ENCODE measurements at places on chromosomes 7 and 10. TPM values are rescaled to one million over a fixed set of nuclear protein-coding genes. Genes with fewer than 3 reads are reported as not detected.

- peaks cover 16% of the 10 kb centered on the region for H3K4me1 ChIP-seq
- H3K36me3 ChIP-seq: peaks cover 18% of the 10 kb centered on the region
- H3K27ac ChIP-seq: no peak overlapping the region
- peak overlapping the region; percentile 92 for H3K4me3 ChIP-seq
- DNase-seq: no peak
Measured at GRCh38 chr10:73731588-73732375, 12.4 kb upstream of the SEC24C start.

The LRMDA gene
- total RNA-seq: not detected

The HECW1 gene
- total RNA-seq: not detected

The OR2A7 gene
- total RNA-seq: 1.6 TPM

The C7orf57 gene
- 0.10 TPM for total RNA-seq

The KNDC1 gene
- total RNA-seq: 0.32 TPM

DNA sequence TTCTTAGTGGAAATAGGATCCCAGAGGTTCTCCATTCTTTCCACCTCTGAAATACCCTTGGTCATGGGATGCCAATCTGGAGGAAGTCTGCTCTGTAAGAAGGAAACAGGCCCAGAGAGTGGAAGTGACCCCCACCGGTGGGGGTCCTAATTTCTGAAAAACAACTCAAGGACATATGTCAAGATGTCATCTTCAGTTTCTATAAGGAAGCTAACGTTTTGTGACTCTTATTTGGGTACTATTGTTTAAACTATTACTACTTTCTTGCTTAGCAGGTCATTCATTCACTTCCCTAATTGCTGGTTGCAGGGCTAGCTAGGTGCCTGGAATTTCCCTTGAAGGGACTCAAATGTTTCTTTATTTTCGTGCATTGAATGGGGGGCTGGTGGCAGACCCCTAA is 1.9 kb upstream of the ZNF775 start:
- peaks cover 40% of the 10 kb centered on the region for H3K4me1 ChIP-seq
- DNase-seq: no peak
- H3K27me3 ChIP-seq: no peaks in the 10 kb centered on the region

DNA sequence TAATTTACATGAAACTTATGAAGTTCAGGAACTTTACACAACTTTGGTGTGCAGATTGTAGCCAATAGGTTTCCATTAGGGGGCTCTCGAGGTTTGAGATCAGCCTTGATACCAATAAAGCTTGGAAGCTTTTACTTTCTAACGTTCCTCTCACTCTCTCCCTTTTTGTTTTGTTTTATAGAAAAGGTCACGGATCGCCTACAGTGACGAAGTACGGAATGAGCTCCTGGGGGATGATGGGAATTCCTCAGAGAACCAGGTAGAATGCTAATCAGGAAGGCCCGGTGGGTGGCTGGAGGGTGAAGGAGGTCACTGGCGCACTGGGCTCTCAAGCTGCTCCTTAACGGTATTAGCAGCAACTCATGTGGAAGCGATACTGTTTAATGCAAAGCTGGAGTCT is 79.9 kb downstream of the VTI1A start:
- peaks cover 17% of the 10 kb centered on the region for H3K36me3 ChIP-seq
- no peak for DNase-seq
- H3K27ac ChIP-seq: no peak overlapping the region
- H3K27me3 ChIP-seq: no peaks in the 10 kb centered on the region
- H3K4me3 ChIP-seq: no peak overlapping the region
- H3K4me1 ChIP-seq: peaks cover 22% of the 10 kb centered on the region

The TCF7L2 gene
- 0.42 TPM for total RNA-seq

DNA sequence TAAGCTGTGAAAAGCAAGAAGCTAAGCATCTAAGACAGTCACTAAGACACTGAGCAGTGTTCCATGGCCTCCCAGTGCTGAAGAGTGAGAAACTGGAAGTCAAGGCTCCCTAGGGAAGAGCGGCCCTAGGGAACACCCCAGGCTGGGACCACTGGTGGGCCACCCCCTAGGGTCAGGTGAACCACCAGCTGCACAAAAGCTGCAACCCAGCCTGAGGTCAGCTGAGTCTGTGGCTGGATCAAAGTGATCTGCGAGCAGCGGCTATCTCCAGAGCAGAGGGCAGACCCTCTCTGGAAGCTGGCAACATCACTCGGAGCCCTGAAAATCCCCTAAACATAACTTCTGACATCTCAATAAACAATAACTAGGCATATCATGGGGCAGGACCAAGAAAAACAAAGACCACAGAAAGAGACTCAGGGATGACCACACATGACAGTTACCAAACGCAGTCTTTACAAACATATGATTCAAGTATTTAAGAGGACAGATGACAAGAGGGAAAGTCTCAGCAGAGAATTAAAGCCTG is 125.8 kb downstream of the DLG5 start:
- H3K4me1 ChIP-seq: peaks cover 36% of the 10 kb centered on the region
- H3K4me3 ChIP-seq: peak overlapping the region; percentile 6
- H3K27me3 ChIP-seq: peaks cover 34% of the 10 kb centered on the region
- peaks cover 2% of the 10 kb centered on the region for H3K36me3 ChIP-seq
- H3K27ac ChIP-seq: peak overlapping the region; percentile 69

GRCh38 chr7:3879355-3880075 is 578.5 kb downstream of the SDK1 start:
- no peaks in the 10 kb centered on the region for H3K4me1 ChIP-seq
- no peaks in the 10 kb centered on the region for H3K27me3 ChIP-seq
- no peak overlapping the region for H3K27ac ChIP-seq
- no peaks in the 10 kb centered on the region for H3K36me3 ChIP-seq
- no peak for DNase-seq
- H3K4me3 ChIP-seq: no peak overlapping the region

DNA sequence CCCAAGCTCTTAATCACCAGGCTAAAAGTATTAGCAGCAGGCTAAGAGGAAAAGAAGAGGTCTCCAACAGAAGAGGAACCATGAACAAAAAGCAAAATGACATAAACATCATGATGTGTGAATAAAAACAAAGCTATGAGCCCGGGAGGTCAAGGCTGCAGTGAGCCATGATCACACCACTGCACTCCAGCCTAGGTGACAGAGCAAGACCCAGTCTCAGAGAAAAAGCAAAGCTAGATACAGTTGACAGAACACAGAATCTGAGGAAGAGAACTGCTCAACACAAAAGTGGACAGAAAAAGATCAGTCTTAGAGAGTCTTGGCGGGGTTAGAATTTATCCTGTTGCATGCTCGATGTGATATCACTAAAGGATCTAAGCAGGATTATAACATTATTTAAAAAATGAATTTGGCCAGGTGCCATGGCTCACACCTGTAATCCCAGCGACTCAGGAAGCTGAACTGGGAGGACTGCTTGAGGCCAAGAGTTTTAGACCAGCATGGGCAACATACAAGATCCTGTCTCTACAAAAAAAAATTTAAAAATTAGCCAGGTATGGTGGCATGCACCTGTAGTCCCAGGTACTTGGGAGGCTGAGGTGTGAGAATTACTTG is 37.5 kb downstream of the NT5C2 start:
- H3K4me1 ChIP-seq: no peaks in the 10 kb centered on the region
- no peaks in the 10 kb centered on the region for H3K27me3 ChIP-seq
- H3K27ac ChIP-seq: no peak overlapping the region
- peaks cover 28% of the 10 kb centered on the region for H3K36me3 ChIP-seq
- H3K4me3 ChIP-seq: no peak overlapping the region

The CCDC172 gene
- total RNA-seq: not detected

- H3K27me3 ChIP-seq: no peaks in the 10 kb centered on the region
- DNase-seq: peak; percentile 67
- peaks cover 63% of the 10 kb centered on the region for H3K36me3 ChIP-seq
- peak overlapping the region; percentile 50 for H3K4me3 ChIP-seq
- H3K27ac ChIP-seq: peak overlapping the region; percentile 87
Measured at GRCh38 chr10:6607182-6607581, 27.1 kb upstream of the PRKCQ start.

- no peaks in the 10 kb centered on the region for H3K4me1 ChIP-seq
- H3K27ac ChIP-seq: no peak overlapping the region
- H3K27me3 ChIP-seq: no peaks in the 10 kb centered on the region
- DNase-seq: no peak
Measured at GRCh38 chr10:10662716-10663408, 354.8 kb upstream of the CELF2 start.

The DPP6 gene
- total RNA-seq: not detected

- no peak overlapping the region for H3K27ac ChIP-seq
- no peak for DNase-seq
- H3K36me3 ChIP-seq: no peaks in the 10 kb centered on the region
- peaks cover 12% of the 10 kb centered on the region for H3K27me3 ChIP-seq
- H3K4me1 ChIP-seq: no peaks in the 10 kb centered on the region
Measured at GRCh38 chr7:159078193-159078910, 66.3 kb downstream of the VIPR2 start.

The R3HCC1L gene
- total RNA-seq: 18.2 TPM

The CFAP69 gene
- not detected for total RNA-seq

Measured in activated CD8-positive, alpha-beta T cell treated with anti-CD3 and anti-CD28 coated beads, Interleukin-2, amount 10 ng/mL, durations not matched to agents 7 days and 5 days (primary cell).